NCI-H1694 treated with DMSO at 0.1 percent for 48 hours (cell line): ENCODE measurements at places on chromosomes 1 and 21.

- DNase-seq: no peak
Measured at GRCh38 chr1:193753038-193753756, 566.8 kb upstream of the B3GALT2 start.

DNA sequence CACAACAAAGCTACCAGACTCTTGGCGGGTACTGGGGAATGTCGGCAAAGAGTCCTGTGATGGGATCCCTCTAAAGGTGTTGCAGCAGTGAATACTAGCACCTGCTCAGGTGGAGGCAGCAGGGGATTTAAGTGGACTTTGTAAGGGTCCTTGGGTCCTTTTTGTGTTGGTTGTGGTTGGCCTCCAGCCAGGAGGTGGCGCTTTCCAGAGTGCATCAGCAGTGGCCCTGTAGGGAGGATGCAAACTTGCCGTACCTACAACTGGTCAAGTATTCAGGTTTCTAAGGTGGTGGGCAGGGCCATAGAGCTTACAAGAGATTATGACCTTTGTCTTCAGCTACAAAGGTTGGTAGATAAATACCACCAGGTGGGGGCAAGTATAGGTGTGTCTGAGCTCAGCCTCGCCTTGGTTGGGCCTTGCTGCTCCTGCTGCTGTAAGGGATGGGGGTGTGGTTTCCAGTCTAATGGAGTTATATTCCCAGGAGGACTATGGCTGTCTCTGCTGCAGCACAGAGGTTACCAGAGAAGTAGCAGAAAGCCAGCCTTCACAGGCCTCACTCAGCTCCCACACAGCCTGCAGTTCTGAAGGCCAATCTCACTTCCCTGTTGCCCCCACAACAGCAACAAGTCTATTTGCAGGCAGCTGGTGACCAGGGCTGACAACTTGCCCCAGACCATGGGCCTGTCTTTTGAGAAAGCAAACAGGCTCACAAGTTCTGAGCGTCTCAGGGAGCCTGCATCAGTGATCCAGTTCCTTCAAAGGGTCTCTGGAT is 7.3 kb downstream of the OR2M5 start:
- DNase-seq: no peak

GRCh38 chr1:97507863-97508262 is 413.0 kb downstream of the DPYD start:
- DNase-seq: no peak

- no peak for DNase-seq
Measured at GRCh38 chr1:167289966-167290365, 69.3 kb downstream of the POU2F1 start.

GRCh38 chr21:25501462-25501861 is 105.8 kb downstream of the MRPL39 start:
- no peak for DNase-seq

- DNase-seq: no peak
Measured at GRCh38 chr1:78055565-78056132, 9.9 kb downstream of the GIPC2 start.

- peak; percentile 41 for DNase-seq
Measured at GRCh38 chr1:230917284-230918135, 49.2 kb upstream of the C1orf198 start.

GRCh38 chr1:166170075-166170474 is 3.3 kb upstream of the FAM78B start:
- DNase-seq: no peak

DNA sequence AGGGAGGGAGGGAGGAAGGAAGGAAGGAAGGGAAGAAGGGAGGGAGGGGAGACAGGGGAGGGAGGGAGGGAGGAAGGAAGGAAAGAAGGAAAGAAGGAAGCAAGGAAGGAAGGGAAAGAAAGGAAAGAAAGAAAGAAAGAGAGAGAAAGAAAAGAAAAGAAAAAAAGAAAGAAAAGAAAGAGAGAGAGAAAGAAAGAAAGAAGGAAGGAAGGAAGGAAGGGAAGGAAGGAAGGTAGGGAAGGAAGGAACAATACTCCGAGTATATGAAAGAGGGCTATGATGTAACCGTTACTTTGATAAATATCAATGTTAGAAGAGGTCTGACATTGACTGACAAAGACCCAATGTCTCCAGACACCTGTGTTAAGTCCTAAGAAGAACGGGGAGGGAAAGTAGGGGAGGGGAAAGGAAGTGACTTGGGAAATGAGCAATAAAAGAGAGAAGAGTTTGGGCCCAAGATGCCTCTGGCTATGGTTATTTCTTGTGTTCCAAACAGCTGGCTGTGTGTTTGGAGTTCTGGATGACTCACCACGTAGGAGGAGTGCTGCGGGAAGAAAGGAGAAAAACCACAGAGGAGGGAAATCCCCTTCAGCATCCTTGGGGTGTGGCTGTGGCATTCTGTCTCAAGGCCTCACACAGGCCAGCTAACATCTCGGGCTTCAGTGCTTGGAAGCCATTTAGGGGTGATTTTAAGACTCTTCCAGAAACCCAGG is 37.0 kb upstream of the RXRG start:
- DNase-seq: no peak

- no peak for DNase-seq
Measured at GRCh38 chr1:200290010-200290685, 119.7 kb downstream of the ZNF281 start.

- no peak for DNase-seq
Measured at GRCh38 chr1:31502926-31503511, 73.3 kb upstream of the TINAGL1 start.

DNA sequence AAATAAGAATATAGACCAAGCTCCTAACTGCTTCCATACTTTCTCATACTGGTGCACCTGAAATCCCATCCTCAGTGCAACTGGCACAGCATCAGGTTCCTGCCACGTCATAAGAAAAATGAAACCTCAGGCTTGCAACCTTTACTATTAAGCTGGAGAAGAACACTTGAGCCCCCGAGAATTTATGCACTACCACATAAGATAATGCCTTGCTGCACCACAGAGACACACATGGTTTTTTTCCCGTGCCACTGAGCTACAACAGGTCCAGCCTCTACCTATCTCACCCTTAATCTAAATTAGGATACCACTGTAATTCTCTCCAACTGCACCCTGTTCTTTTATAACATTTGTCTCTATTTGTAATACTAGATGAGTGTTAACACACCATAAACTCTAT is 174.5 kb downstream of the DENND1B start:
- DNase-seq: no peak

DNA sequence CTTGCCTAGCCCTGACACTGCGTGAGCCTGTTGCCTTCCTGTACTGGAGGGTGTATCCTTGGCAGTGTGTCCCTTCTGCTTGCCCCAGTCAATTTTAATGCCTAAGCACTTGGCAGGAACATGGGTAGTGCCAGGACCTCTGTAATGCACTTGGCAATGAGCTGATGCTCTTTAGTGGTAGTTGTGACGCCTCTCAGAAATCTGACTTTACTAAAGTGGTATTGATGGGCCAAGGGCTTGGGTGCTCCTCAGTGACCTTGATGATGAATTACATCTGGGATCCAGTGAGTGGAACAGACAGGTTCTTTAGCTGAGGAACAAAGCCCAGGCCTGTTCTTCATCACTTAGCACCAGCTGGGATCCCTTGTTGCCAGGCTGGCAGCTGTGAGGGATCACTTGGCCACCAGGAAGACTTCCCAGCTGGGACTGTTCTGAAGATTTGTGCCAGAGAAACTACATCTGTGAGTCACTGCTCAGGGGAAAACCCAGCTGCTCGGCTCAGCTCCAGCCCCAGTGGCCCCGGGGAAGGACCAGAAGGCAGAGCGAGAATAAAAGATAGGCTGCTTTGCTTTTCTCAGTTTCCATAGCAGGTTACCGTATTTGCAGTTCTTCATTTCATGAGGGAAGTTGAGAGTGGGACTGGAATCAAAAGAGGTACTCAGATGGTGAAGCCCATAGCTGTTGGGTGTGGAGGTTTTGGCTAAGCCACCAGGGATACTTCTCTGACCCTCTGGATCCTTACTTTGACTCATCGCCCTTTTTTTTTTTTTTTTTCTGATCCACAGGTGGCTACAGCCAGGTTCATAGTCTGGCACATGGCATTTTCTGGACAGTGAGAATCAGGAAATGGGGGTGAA is 28.5 kb upstream of the KCNA2 start:
- DNase-seq: peak; percentile 93

GRCh38 chr1:171252482-171252881 is 4.2 kb downstream of the FMO1 start:
- no peak for DNase-seq

DNA sequence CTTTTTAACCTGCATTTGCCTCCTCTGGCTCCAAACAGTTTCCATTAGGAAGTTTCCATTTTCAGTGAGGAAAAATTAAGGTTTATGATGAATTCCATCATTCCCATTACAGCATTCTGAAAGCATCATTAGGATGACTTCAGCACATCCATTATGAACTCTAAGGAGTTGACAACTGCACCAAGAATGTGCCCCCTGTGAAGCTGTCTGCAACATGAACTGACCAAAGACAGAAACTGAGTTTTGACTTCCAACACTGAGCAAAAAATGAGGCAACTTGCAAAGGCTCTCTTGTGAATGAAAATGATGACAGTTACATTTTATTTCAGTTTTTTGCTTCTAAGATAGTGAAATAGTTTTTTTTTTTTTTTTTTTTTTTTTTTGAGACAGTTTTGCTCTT is 18.3 kb upstream of the KCNE1 start:
- no peak for DNase-seq

GRCh38 chr1:34904236-34905097 is 25.0 kb downstream of the DLGAP3 start:
- no peak for DNase-seq

GRCh38 chr1:208215393-208215792 is 28.8 kb downstream of the PLXNA2 start:
- no peak for DNase-seq

- DNase-seq: no peak
Measured at GRCh38 chr1:31984419-31985347, 29.0 kb upstream of the KHDRBS1 start.

DNA sequence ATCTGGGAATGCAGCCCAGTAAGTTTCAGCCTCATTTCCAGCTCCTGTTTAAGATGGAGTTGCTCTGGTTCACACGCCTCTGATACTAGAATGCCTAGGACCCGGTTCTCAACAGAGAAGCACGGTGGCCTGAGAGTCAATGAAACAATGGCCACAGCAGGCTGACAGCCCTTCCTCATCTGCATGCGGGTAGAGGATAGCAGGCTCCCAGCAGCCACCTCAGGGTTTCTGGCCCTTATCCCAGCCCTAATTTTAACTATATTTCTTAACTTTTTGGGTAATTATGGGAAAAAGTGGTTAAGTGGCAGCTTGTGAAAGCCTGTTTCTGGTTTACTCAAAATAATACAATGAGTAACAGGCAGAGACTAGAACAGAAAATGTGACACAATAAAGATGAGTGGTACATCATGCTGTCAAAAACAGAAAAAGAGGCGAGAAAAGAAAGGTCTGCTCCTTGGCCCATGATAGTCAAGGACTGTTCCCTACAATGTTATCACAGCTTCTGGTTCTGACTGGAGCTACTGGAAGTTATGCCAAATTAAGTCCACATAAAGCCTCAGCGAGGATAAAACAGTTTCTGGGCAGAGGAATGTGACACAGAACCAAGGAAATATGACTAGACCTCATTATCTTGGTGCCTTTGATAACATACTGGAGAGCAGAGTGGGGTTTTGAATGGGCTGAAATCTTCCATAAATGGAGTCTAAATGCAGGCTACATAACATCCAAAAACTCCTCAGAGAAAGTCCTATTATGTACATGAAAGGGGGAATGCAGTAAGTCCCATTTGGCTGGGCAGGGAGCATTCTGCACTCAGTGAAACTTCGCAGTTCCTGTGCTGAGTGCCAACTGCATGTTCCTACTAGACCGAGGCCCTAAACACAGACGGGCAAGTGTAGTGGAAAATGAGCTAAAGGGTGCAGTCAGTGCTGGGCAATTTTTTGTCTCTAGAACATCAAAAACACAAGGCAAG is 92.1 kb downstream of the NIBAN1 start:
- no peak for DNase-seq

GRCh38 chr21:38569733-38570132 is 71.5 kb upstream of the ERG start:
- DNase-seq: no peak

DNA sequence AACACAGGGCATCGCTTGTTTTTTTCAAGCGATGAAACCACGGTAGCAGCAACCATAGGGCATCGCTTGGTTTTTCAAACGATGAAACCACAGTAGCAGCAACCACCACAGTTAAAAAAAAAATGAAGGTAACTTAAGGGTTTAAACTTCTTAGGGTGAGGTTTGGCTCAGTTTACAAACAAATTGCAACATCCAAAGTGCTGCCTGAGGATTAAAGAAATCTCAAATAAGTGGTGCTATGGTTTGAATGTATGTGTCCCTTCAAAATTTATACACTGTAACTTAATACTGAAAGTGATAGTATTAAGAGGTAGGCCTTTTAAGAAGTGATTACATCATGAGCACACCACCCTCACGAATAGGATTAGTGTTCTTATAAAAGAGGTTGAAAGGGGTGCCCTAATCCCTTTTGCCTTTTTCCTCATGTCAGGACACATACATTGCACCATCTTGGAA is 6.4 kb upstream of the GBP5 start:
- no peak for DNase-seq

DNA sequence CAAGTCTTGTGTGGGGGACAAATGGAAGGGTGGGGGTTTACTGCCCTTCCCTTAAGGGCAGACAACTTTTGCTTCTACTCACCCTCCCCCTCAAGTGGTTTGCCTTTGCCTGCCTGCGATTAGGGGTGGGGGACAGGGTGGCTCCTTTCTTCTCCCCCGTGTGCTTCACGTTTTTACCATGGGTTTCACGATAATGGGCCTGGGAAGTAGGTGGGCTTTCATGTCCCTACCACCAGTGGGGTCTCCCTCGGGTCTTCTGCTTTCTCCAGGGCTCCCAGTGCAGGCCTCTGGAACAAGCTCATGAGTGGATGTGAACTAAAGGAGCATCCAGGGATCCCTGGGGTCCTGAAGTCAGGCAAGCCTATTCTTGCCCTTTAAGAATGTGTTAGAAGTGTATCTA is 21.6 kb downstream of the UTP25 start:
- no peak for DNase-seq

- no peak for DNase-seq
Measured at GRCh38 chr1:45659222-45659621, 27.1 kb downstream of the GPBP1L1 start.

- DNase-seq: no peak
Measured at GRCh38 chr1:156958247-156958714, 37.8 kb downstream of the LRRC71 start.

- DNase-seq: no peak
Measured at GRCh38 chr1:151347523-151348246, 633 bp upstream of the RFX5 start.

- no peak for DNase-seq
Measured at GRCh38 chr1:84701376-84701775, 11.1 kb upstream of the SSX2IP start.

- no peak for DNase-seq
Measured at GRCh38 chr1:28122183-28122582, 33.8 kb upstream of the EYA3 start.

DNA sequence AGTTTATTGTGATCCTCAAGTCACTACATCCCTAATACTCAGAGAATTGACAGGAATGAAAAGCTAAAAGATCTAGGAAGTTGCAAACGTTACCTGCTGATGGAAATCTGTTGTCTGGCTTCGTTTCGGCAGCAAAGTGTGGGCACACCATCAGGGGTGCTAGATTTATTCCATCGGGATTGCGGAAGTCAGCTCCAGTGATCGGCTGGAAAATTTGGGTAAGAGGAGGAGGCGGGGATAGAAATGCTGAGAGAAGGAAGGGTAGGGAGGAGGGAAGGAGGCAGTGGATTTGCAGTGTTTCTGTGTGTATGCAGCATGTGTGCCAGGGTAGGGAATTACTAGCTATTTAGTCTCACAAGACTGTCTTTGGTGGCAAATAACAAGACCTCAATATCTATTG is at the start of gene CTSK:
TSS of gene CTSK (minus strand) at position 140 of the 400 bp plus-strand sequence. CDS start 1,455 bp downstream, outside the sequence.
- no peak for DNase-seq
